ENCODE measurements at places on chromosomes 13 and 19.
A peak's percentile ranks its signal among the peaks of the same experiment; 100 is the strongest.

DNA sequence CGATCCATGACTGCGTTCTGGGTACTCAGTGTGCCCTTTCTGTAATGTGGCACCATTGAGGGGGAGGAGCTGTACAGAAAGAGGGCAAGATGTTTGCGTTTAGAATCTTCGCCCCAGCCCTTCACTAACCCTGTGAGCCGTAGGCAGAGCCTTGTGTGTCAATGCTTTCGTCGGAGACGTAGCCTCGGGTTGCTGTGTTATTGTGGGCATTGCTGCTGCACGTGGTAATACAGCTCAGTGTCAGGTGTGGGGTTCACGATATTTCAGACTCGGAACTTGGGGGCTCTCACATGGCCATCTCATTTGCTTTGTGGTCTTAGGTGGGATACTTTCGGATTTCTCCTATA is 6.1 kb downstream of the RPS9 start:
- no peaks in the 10 kb centered on the region for H3K27me3 ChIP-seq
- H3K4me3 ChIP-seq, result no peak overlapping the region
- peaks cover 97% of the 10 kb centered on the region for H3K4me1 ChIP-seq
- H3K36me3 ChIP-seq, result peaks cover 86% of the 10 kb centered on the region
- DNase-seq, result no peak

DNA sequence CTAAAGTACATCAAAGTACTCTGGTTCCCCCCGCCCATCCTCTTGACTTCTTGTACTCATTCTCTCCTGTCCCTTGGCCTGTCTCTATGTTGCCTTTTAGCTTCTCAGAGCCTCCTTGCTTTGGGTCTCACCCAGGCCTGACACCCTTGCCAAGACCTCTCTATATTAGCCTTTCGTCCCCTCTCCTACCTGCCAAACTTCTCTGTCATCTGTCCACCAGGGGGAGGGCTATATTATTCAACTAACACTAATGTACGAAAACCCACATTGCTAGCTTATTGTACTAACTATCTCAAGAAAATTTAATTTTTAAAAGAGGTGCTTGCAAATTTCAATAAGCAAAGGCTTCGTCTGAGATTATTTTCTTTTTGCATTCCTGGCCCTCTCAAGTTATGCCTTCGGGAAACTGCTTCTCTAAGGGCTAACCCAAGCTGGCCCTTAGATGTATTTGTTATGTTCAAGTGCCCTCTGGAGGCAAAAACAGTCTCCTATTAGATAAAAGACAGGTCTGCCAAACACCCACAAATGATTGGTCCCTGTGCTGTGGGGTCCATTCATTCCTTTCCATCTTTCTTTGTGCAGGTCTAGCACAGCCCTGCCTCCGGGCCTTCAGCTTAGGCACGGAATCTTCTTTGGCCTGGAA is 6.3 kb upstream of the MRPS31 start:
- H3K4me3 ChIP-seq, result peak overlapping the region; percentile 72
- DNase-seq, result peak; percentile 68
- H3K27me3 ChIP-seq, result no peaks in the 10 kb centered on the region
- H3K27ac ChIP-seq, result peak overlapping the region; percentile 100

- no peak overlapping the region for H3K4me3 ChIP-seq
- no peaks in the 10 kb centered on the region for H3K4me1 ChIP-seq
- no peak overlapping the region for H3K27ac ChIP-seq
- H3K36me3 ChIP-seq, result no peaks in the 10 kb centered on the region
Observed at GRCh38 chr19:30647891-30648720, 275.9 kb downstream of the ZNF536 start.

DNA sequence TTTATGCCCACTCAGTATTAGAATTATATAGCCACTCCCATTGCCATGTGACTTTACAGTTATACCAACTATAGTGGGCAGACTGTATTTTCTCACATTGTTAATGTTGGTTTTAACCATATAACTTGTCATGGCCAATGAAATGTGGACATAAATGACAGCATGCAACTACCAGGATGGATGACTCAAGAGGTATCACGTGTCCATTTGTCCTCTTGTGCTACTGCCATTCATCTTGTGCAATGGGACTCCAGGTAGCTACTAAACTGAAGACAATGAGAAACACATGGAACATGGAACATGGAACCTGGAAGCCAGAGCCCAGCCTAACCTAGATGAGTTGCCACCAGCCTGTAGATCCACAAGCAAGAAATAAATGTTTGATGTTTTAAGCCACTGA is 242.7 kb upstream of the IPO5 start:
- H3K27ac ChIP-seq, result no peak overlapping the region
- no peaks in the 10 kb centered on the region for H3K4me1 ChIP-seq
- H3K4me3 ChIP-seq, result no peak overlapping the region
- no peaks in the 10 kb centered on the region for H3K27me3 ChIP-seq
- no peak for DNase-seq
